ENCODE measurements at places on chromosomes 6 and 20.

GRCh38 chr6:15255481-15255880 lies 9.6 kb downstream of the JARID2 start:
- DNase-seq = no peak

DNA sequence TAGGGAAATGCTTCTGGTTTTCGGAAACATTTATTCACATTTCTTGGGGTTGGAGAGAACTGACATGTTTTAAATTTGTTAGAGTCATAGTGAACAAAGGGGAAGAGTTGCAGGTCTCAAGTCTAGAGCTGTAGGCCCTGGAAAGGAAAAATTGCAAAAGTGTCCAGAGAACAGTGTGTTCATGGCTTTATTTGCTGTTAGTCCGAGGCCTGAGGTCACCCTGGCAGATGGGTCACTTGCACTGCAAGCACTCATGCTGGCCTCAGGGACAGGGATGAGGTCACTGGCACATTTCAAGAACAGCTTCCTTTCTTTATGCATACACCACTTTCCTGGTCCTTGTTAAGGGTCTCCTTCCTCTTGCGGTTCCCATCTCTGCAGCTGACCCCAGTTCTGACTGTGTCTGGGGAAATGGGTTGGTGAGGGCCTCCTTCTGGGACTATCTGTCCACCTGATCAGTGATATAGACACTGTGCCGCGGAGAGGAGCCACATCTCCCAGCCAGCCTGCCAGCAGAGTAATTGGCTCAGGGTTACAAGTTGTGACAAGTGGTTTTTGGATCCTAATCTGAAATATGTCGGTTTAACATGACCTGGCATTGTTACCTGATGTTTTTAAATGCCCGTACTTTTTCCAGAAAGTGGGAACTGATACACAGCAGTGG lies 194.0 kb downstream of the EYA4 start:
- no peak for DNase-seq

DNA sequence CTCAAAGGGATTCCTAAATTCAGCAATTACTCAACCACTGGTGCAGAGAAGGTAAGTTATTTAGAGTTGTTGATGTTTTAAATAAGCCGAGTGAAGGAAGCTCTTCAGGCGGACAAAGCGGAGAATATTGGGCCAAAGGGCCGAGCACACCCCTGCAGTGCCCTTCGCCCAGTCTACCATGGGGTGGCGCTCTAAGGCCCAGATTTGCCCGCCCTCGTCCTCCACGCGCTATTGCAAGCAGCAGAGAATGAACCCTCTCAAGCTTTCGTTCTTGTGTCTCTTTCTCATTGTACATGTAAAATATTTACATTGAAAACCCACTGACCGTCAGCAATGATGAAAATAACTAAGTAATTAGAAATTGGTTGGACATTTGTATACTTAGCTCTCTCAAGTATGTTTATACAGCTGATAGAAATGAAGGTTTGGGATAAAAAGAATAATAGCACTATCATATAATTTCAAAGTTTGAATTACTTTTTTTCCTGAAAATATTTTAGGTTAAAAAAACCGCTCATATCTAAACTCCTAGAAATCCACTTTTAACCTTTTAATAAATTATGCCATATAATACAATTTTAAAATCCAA lies 195.0 kb upstream of the CEP162 start:
- no peak for DNase-seq

DNA sequence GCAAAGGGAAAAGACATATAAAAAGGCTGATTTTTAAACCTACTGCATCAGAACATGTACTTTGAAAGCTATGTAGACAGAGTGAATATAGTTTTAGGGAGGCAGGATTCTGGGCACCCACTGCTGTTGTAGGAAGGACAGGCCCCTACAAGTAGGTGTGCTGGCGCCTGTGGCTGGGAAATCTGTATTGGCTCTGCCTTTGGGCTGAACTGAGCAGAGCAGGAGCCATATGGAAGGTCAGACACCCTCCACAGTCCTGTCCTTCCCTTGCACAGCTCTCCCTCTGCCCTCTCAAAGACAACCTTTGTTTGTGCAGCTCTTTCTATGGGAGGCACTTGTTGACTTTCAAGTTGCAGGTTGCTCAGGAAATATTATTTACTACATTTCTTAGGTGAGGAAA lies 18.4 kb upstream of the ULBP3 start:
- no peak for DNase-seq

DNA sequence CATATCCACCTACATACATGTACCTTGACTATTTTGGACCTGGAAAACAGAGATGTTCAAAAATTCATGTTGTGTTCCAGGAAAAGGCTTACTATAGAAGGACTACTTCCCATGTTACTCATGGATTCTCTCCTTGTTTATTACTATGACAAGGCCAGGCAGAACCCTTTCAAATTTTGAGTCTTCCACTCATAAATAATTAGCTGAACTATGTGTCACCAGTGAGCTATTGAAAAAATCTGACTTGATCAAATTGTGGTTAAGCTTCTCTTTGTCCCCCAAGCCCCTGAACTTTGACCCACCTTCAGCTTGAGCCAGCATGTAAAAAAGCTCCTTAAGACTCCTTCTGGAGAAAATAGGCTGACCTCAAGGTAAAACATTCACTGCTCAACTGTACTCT lies 1142.8 kb upstream of the EYS start:
- no peak for DNase-seq

- DNase-seq = no peak
Measured at GRCh38 chr20:18645196-18645745, 57.4 kb downstream of the DTD1 start.

DNA sequence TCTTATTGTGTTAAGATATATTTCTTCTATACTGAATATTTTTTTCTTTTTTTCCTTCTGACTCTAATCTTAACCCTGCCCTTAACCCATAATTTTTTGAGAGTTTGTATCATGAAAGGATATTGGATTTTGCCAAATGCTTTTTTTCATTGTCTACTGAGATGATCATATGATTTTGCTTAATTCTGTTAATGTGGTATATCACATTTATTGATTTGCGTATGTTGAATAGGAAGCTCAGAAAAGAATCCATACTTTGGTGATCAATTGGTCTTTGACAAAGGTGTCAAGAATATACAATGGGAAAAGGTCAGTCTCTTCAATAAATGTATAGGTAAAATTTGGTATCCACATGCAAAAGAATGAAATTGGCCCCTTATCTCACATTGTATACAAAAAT lies 588.8 kb upstream of the ADGRB3 start:
- DNase-seq = no peak

GRCh38 chr20:21640556-21640955 lies 64.9 kb upstream of the PAX1 start:
- DNase-seq = no peak

GRCh38 chr6:94446120-94446519 lies 1026.8 kb upstream of the EPHA7 start:
- DNase-seq = no peak

DNA sequence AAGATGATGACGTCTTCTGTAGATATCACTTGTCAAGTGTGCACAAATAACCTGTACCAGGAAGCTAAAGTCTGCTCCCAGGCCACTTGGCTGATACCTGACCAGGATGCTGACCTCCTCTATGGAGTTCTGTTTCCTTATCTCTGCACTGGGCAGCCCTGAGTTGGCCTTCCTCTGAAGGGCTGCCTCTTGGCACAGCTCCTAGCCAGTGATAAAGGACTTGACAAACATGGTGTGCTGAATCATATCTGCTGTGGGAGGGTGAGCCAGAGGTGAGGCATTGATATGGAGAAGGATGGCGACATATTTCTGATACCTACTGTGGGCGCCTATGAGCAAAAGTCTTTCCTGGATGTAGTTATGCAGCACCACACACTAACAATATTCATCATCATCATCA lies 32.8 kb upstream of the FOXA2 start:
- no peak for DNase-seq

DNA sequence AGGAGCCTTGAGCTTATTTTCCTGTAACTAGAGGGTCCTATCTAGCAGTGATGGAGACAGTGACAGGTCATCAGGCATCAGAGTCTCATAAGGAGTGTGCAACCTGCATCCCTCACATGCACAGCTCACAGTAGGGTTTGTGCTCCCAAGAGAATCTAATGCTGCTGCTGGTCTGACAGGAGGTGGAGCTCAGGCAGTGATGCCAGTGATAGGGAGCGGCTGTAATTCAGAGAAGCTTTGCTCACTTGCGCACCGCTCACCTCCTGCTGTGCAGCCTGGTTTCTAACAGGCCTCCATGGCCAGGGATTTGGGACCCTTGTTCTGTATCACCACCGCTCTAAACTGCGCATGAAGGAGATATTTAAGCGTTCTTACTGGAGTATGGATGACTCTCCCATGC lies 5.3 kb downstream of the KIF25 start:
- no peak for DNase-seq

DNA sequence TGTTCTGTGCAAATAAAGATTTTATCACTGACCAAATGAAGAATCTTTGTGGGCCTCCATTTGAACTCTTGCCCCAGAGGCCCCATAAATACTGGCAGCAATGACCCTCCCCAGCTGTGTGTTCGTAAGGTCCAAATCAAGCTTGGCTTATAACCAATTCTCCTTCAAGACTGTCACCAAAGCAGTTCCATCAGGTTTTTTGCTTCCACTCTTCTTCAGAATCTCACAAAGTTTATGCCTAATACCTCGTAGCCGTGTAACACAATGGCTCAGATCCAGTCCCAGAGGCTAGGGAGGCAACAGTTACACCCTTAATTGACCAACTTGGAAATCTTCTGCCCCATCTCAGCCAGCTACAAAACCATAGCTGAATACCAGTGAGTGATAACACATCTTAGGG lies 120.5 kb downstream of the HIVEP2 start:
- DNase-seq = no peak

DNA sequence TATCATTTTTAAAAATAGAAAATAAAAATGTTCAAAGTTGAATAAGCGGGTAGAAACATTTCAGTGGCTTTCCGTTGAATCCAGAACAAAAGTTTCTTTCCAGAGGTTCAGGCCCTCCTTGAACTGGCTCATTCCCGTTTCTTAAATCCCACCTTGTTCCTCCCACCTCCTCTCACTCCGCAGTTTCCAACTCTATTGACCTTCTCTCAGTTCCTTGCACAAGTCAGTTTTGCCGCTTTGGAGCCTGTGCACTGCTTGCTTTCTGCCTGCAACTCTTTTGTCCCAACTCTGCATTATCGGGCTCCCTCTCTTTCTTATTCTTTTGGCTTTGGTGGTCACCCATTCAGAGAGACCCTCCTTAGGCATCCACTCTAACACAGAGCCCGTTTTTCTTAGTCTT lies 99.9 kb upstream of the EDN1 start:
- no peak for DNase-seq

DNA sequence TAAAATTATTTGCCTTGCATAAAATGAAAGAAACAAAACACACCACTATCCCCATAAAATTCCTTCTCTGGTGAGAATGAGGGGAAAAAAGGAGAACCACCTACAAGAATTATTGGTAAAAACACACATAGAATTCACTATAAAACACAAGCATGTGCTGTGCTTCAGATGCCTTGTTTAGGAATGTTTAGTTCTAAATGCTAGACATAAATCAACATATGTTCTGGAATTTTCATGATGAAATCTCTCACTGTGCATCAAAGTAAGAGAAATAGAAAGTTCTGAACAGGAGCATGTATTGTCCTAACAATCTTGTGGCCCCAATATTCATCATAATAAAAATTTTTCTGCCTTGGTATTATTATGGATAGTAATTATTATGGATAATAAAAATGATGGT lies 111.0 kb downstream of the PLCB4 start:
- DNase-seq = no peak

GRCh38 chr6:148973538-148974208 lies 226.8 kb downstream of the UST start:
- no peak for DNase-seq

GRCh38 chr6:87873556-87873955 lies 171.5 kb upstream of the AKIRIN2 start:
- DNase-seq = no peak

DNA sequence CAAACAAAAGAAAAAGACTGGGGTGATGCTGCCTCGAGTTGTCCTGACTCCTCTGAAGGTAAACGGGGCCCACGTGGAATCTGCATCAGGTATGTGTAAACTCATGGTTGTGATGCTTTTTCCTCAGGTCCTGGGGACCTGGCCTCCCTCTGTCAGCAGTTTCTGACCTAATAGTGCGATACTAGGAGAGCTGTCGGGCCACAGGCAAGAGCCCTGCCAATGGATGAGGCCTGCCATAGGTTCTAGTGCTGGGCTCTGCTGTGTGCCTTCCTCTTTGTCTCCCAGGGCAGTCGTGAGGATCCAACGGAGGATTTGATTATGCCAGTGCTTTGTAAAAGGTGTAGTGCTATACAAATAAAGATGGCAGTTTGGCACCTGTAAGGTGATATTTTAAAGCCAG lies 71.2 kb downstream of the ASXL1 start:
- no peak for DNase-seq

DNA sequence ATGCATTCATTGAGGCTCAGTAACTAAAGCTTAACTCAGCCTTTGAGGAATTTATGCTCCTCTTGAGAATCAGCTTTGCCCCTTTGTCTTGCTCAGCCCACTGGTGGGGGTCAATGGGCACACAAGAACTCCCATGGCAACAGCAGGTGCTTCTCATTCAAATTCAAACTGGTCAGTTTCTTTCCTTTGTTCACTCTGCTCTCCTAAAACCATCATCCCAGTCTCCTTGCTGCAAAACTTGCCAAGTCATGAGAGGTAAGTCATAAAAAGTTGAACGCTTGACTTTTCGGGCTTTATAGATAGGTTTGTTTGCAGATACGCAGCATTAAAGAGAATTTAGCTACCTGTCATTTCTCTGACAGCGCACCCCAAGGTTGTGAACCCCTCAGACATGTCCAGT lies 146.8 kb downstream of the TFAP2A start:
- no peak for DNase-seq

GRCh38 chr6:16811277-16811979 lies 50.2 kb upstream of the ATXN1 start:
- DNase-seq = no peak

GRCh38 chr6:115796061-115796460 lies 264.6 kb downstream of the FRK start:
- no peak for DNase-seq

DNA sequence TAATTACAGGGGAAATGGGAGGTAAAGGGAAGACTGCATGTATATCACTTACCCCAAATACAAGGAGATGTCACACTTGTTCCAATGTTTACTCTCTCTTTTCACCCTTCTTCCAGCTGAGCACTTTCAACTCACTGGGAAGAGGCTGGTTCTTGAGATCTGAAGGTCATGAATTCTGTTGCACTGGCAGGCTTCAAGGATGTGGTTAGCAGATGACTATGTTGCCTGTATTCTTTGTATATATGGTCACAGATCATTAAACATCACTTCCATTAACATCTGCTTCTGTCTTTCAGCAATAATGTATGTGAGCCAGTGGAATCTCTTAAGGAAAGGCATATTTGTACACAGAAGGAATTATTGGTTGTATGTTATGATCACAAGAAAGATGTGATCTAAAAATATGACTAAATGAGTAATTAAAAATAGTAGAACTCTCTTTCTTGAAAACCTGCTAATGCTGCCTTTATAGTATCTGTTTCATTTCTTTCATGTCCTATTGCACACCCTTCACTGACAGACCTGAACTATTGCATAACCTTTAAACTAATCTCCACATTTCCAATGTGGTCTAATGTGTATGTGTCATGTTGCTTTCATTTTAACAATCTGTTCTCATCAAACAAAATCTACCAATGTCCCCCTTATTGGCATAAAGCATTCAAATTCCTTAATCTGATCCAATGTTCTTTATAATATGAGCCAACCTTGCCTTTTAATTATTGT lies 131.4 kb upstream of the EPHA7 start:
- no peak for DNase-seq
